ENCODE measurements at places on chromosomes 7 and 10.

- no peak for DNase-seq
Observed at GRCh38 chr7:102891693-102892261, 21.0 kb upstream of the LRRC17 start.

GRCh38 chr10:62528441-62528840 is 154.3 kb downstream of the ZNF365 start:
- no peak for DNase-seq

DNA sequence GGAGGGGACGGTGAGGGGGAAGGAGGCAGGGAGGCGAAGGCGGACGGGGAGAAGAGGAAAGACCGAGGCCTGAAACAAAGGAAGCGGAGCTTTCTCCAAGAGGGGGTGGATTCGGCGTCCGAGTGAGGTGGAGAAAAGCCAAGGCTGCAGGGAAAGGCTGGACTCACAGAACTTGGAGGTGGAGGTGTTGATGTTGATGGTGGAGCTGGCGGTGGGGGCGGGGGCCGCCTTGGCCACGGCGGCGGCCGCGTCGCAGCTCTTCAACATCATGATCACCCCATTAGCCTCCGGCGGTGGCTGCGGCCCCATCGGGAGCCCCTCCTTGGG is 578 bp downstream of the CACUL1 start:
- peak; percentile 11 for DNase-seq

GRCh38 chr7:140604760-140605159 is 35.9 kb downstream of the DENND2A start:
- no peak for DNase-seq

DNA sequence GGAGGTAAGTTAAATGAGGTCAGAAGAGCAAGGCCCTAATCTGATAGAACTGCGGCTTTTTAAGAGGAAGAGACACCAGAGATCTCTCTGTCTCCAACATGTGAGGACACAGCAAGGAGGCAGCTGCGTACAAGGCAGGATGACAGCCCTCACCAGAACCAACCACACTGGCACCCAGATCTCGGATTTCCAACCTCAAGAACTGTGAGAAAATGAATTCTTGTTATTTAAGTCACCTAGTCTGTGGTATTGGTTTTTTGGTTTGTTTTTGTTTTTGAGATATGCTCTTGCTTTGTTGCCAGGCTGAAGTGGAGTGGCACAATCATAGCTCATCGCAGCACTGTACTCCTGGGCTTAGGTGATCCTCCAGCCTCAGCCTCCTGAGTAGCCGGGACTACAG is 127.2 kb downstream of the DLG5 start:
- no peak for DNase-seq

DNA sequence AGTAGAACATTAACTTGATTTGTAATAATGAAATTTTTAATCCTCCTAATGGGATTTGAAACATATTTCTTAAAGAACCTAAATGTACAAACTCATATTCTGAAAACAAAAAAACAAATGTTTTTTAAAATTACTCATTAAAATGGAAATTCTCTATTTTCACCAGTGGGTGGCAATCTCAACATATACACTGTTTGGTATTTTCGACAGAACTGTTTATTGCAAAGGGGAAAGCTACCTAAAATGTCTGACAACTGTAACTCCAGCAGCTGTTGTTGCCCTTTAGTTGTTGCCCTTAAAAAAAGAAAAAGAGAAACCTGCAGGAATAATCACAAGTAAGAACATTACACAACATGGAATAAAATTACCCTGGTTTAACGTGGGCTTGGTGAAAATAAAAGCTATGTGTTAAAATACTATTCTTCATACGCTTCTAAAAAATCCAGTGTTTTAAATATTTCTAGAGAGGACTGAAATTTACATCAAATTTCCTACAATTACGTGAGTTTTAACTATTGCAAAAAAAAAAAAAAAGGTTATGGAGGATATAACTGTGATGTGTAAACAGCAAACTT is 54.5 kb downstream of the COL1A2 start:
- no peak for DNase-seq

DNA sequence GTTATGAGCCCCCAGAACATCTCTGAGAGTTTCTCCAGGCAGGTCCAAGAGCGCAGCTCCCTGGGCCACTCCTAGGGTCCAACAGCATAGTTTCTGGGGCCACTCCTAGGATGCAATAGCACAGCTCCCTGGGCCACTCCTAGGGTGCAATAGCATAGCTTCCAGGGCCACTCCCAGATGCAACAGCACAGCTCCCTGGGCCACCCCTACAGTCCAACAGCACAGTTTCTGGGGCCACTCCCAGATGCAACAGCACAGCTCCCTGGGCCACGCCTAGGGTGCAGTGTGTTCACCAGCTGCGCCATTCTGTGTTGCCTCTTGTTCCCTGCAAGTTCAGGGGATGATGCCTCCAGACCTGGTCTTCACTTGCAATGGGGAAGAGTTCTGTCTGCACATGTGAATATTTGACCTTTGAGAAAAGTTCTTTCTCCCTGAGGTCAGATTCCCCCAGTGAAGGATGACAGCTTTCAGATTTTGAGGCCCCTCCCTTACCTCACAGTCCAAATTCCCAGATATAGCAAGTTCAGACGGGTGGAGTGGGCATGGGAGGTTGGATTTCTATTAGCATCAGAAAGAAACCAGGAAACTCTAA is 43.0 kb upstream of the LEP start:
- DNase-seq: no peak

- no peak for DNase-seq
Observed at GRCh38 chr10:10141782-10142382, 875.8 kb upstream of the CELF2 start.

GRCh38 chr10:69751214-69751613 is 50.5 kb upstream of the COL13A1 start:
- DNase-seq: no peak

DNA sequence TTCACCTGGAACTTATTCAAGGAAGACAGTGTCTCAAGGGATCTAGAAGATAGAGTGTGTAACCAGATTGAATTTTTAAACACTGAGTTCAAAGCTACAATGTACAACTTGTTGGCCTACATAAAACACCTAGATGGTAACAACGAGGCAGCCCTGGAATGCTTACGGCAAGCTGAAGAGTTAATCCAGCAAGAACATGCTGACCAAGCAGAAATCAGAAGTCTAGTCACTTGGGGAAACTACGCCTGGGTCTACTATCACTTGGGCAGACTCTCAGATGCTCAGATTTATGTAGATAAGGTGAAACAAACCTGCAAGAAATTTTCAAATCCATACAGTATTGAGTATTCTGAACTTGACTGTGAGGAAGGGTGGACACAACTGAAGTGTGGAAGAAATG is 10.9 kb downstream of the IFIT3 start:
- DNase-seq: no peak

- DNase-seq: no peak
Observed at GRCh38 chr10:129965425-129965808, 1.3 kb upstream of the EBF3 start.

DNA sequence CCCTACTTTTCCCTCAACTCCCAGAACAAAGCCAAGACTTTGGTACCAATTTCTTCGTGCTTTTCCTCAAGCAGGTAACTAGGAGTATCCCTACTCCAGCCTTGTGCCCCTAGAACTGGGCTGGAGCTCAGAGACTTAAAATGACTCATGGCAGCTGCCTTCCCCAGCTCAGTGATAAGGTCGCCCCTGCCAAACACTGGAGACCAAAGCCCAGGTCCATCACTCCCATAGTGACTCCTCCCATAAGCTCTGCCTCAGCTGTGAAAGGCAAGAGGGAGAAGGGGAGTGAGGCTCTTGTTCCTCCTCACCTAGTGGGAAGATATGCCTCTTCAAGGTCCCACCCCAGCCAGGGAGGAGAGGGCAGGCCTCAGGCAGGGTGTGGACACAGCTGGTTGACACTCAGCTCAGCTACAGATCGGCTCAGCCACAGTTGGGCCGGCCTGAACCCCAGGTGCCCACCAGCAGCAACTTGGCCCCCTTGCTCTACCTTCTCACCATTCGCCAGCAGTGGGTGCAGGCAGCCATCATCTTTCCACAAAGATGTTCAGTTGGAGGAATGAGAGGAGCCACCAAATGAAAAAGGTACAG is 13.8 kb upstream of the CYREN start:
- no peak for DNase-seq

- DNase-seq: no peak
Observed at GRCh38 chr10:79418274-79418673, 27.1 kb downstream of the ZCCHC24 start.

GRCh38 chr10:116521424-116522290 is 24.1 kb upstream of the PNLIP start:
- DNase-seq: no peak

DNA sequence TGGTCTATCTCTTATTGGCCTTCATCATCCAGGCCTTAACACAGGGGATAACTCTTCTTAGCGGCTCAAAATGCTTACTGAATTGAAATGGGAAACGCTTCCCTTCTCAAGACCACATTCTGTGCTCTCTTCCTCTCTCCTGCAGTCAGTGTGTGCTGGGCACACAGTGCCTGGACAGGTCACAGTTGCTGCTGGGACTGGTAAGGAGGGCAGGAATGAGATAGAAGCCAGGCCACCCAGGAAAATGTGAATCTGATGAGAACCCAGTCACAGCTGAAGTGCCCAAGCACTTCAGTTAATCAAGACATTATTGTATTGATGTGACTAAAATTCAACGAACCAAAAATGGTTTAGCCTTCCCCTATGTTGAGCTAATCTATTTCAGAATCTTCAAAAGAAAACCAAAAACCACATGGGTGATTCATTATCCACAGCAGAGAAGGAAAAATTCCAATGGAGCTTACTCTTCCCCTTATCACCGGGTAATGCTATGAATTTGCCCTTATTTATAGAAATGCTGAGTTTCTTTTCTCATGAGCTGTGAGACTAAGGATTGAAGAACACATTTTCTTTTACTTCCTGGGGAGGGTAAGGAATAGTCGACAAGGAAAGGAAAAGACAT is 41.2 kb upstream of the PLPP4 start:
- DNase-seq: no peak

DNA sequence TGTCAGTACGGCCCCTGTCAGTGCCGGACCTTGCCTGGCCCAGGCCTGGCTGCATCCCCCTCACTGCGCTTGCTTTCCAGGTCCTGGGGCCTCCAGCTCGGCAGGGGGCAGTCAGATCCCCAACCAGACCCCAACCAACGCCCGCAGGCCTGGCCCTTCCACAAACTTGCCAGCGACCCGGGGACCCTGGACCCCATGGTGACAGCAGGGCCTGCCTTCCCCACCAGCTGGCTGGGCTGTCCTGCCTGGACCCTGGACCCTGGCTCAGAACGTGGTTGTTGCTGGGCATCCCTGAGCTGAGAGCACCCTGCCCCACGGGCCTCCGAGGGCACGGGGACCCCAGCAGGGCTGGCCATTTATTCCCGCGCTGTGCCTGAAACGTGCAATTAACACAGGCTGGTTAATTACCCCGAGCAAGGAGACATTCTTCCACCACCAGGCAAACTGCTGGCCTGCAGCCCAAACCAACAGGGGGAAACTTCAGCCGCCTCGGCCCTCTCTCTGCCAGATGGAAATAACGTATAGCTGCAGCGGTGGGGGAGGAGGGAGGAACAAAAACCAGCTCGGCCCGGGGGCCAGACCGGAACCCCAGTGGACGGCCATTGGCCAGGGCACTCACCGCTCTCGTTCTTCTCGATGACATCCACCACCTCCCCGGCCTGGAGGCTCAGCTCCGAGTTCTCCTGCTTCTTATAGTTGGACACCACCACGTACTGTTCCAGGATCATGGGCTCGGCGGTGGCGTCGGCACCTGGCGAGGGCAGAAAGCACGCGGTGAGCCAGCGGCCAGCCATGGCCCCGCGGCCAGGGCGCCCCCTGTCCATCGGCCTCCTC is 167.1 kb downstream of the NEURL1 start:
- DNase-seq: no peak

DNA sequence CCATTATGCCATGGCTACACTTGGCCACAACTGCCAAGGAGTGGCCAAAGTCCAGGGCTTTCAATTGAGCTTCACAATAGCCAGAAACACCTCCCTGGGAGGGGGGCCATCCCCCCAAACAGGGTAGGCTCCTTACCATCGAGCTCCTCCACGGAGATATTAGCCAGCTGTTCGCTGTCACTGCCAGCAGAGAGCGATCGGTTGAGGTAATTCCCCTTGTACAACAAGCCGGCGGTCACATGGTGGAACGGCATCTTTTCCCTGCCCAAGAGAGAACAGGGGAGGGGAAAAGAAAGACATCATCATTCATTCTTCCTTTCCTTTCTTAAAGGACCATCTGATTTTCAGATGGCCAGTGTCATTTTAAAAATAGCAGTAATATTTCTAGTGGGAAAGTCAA is 133.6 kb downstream of the CALN1 start:
- no peak for DNase-seq
